ENCODE measurements at places on chromosomes 6 and 20.

GRCh38 chr6:44917430-44917829, 410.7 kb upstream of the RUNX2 start:
- no peak for DNase-seq

GRCh38 chr6:37277001-37277409, 19.1 kb upstream of the TMEM217 start:
- no peak for DNase-seq

DNA sequence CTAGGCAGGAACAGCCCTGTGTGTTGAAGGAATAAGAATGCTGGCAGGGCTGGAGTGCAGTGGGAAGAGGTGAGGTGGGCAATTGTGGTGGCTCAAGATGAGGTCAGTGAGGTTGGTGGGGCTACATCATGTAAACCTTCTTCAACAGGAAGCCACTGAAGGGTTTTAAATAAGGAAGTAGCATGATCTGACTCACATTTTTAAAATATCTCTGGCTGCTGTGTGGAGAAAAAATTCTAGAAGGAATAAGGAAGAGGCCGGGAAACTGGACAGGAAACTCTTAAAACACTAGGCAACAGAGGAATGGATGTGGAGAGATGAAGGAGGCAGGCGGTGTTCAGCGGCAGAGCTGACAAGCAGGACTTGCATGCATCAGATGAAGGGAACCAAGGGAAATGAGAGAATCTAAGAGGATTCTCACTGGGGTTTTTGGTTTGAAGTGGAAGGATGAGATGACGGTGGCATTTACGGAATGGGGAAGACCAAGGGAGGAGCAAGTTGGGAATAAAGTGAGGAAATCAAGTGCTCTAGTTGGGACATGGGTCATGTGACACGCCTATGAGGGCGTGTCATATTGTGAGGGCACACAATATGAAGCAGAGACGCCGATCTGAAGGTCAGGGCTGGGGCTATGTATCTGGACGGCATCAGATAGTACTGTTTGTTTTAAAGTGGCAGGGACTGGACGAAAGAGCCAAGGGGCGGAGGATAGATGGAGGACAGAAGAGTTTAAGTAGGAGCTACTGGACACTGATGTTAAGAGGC, 18.2 kb downstream of the TMEM242 start:
- no peak for DNase-seq

GRCh38 chr6:148934539-148934938, 187.7 kb downstream of the UST start:
- DNase-seq = no peak
